Activated CD8-positive, alpha-beta T cell treated with anti-CD3 and anti-CD28 coated beads, Interleukin-2, amount 10 ng/mL, durations not matched to agents 7 days and 5 days (primary cell): ENCODE measurements at places on chromosomes 1 and 21. TPM values are rescaled to one million over a fixed set of nuclear protein-coding genes. Genes with fewer than 3 reads are reported as not detected.

- no peaks in the 10 kb centered on the region for H3K36me3 ChIP-seq
- no peak overlapping the region for H3K4me3 ChIP-seq
- no peak for DNase-seq
Measured at GRCh38 chr1:76162254-76162653, 87.7 kb downstream of the ST6GALNAC3 start.

- H3K36me3 ChIP-seq: no peaks in the 10 kb centered on the region
- no peak overlapping the region for H3K4me3 ChIP-seq
- no peak for DNase-seq
- H3K27ac ChIP-seq: no peak overlapping the region
- peaks cover 9% of the 10 kb centered on the region for H3K4me1 ChIP-seq
- H3K27me3 ChIP-seq: peaks cover 21% of the 10 kb centered on the region
Measured at GRCh38 chr1:158400871-158401270, 1.6 kb upstream of the OR10T2 start.

FLG2 gene
- total RNA-seq: not detected

DNA sequence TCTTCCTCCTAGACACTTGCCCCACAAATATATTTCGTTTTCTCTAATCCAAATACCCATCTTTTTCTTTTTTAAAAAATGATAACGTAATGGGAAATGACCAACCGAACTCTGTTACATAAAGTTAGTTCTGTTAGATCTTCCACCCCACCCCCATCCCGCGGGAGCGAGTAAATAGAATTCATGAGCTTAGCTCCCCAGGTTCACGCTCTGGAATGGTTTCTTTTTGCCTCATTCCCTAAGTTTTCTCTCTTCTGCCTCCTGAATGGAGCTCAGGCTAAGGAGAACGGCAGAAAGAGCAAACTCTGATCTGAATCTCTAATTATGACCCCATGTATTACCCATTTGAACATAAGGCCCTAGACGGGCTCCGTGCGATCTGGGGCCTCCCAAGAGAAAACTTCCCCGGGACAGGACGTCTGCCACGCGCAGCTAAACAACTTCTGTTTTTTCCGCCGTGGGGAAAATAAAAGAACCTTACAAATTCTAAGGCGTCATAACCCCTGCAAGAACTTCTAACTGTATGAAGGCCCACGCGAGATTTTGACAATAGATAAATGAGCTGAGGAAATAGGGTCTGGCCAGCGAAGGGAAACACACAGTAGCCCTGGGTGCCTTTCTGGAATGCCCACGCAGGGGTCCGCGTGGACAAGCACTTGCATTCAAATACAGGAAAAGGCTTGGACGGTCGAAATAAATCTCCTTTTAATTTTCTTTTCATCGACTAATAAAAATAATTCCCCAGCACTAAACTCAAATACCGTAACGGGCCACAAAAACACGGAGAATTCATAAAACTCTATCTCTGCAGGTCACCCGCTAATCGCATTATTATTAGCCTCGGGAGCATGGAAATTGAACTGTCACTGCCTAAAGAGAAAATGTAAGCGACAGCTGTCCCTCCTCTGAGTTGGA, 2.2 kb downstream of the TBX15 start:
- H3K4me1 ChIP-seq: peaks cover 21% of the 10 kb centered on the region
- H3K27me3 ChIP-seq: peaks cover 91% of the 10 kb centered on the region
- peak overlapping the region; percentile 38 for H3K4me3 ChIP-seq
- H3K27ac ChIP-seq: peak overlapping the region; percentile 66

GRCh38 chr1:23648576-23648975, 43.0 kb upstream of the RPL11 start:
- H3K36me3 ChIP-seq: no peaks in the 10 kb centered on the region
- DNase-seq: no peak
- no peaks in the 10 kb centered on the region for H3K4me1 ChIP-seq
- H3K4me3 ChIP-seq: no peak overlapping the region
- peaks cover 2% of the 10 kb centered on the region for H3K27me3 ChIP-seq
- H3K27ac ChIP-seq: no peak overlapping the region

- no peak overlapping the region for H3K27ac ChIP-seq
- H3K36me3 ChIP-seq: no peaks in the 10 kb centered on the region
- no peak for DNase-seq
- H3K4me1 ChIP-seq: no peaks in the 10 kb centered on the region
- no peaks in the 10 kb centered on the region for H3K27me3 ChIP-seq
Measured at GRCh38 chr1:216425577-216425976, 2.3 kb upstream of the USH2A start.

DNA sequence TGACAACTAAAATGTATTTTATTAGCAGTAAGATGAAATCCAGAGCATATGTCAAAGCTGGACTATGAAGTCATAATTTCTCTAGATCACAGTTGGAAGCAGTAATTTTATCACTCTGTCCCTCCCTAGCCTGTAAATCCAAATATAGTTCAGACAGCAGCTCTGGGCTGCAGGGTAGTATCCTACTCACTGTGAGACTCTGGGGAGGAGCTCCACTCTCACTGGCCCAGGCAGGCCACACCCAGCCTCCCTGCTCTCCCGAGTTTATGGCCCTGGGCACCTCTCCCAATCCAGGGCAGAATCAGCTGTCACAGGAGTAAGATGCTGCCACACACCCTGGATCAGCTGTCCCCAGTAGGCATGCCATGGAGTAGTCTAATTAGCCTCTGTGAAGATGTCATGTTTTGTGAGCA, 131.1 kb downstream of the HLCS start:
- peaks cover 9% of the 10 kb centered on the region for H3K4me1 ChIP-seq
- no peak for DNase-seq
- H3K27ac ChIP-seq: no peak overlapping the region
- H3K27me3 ChIP-seq: no peaks in the 10 kb centered on the region

EXTL2 gene
- total RNA-seq: 2.0 TPM

GRCh38 chr21:25757531-25757930, 22.8 kb downstream of the GABPA start:
- no peaks in the 10 kb centered on the region for H3K27me3 ChIP-seq
- H3K36me3 ChIP-seq: peaks cover 53% of the 10 kb centered on the region
- H3K4me3 ChIP-seq: no peak overlapping the region

DNA sequence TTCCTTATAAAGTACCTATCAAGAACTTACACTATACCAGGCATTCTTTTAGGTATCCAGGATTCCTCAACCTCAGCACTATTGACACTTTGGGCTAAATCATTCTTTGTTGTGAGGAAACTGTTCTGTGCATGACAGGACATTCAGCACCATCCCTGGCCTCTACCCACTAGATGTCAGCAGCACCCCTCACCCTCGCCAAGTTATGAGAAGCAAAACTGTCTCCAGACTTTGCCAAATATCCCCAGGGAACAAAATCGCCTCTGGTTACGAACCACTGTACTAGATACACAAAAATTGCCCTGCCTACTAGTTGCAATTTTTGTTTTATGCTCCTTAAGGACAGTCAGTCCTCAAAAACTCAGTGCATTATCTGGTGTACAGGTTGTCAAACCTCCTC, 35.7 kb downstream of the PALMD start:
- no peak overlapping the region for H3K4me3 ChIP-seq
- DNase-seq: no peak
- no peaks in the 10 kb centered on the region for H3K4me1 ChIP-seq

OR2C3 gene
- total RNA-seq: not detected

- no peak overlapping the region for H3K27ac ChIP-seq
- H3K4me3 ChIP-seq: peak overlapping the region; percentile 69
- no peaks in the 10 kb centered on the region for H3K36me3 ChIP-seq
Measured at GRCh38 chr1:180231506-180231921, 1.4 kb downstream of the LHX4 start.

ERICH3 gene
- not detected for total RNA-seq

DNA sequence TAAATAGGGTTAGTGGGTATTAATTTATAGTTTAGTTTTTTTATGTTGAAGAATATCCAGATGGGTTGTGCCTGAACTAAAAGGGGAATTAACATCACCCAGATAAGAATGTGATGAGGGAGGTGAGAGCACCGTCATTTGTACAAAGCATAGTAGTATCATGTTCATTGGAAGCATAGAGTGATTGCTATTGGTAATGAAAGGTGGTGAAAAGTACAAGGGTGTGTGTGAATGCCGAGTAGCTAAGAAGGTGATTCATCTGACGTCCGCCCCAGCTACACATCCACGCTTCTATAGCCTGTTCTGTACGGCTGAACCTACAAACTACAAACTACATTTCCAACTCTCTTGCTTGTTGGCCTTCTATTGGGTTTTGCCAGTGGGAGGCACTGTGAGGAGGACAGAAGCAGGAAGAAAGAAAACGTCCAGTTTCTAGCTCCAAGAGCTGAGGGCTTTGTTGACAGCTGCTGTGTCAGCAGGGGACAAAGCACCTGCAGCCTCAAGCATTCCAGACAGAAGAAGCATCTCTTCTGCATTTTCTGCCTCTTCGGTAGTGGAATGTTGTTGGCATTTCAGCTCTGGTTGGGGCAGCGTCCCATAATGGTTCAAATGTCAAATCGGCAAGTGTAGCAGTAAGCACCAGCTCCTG, 404.8 kb downstream of the KCTD3 start:
- H3K27me3 ChIP-seq: no peaks in the 10 kb centered on the region
- no peak for DNase-seq
- no peak overlapping the region for H3K27ac ChIP-seq
- H3K4me1 ChIP-seq: no peaks in the 10 kb centered on the region
